Stimulated activated CD4-positive, alpha-beta T cell treated with anti-CD3 and anti-CD28 coated beads, TNF-alpha, amount 100 ng/mL, for 24 hours (primary cell): ENCODE measurements at places on chromosomes 16 and 17.

GRCh38 chr16:81642107-81642436, 137.0 kb upstream of the PLCG2 start:
- no peak for DNase-seq

DNA sequence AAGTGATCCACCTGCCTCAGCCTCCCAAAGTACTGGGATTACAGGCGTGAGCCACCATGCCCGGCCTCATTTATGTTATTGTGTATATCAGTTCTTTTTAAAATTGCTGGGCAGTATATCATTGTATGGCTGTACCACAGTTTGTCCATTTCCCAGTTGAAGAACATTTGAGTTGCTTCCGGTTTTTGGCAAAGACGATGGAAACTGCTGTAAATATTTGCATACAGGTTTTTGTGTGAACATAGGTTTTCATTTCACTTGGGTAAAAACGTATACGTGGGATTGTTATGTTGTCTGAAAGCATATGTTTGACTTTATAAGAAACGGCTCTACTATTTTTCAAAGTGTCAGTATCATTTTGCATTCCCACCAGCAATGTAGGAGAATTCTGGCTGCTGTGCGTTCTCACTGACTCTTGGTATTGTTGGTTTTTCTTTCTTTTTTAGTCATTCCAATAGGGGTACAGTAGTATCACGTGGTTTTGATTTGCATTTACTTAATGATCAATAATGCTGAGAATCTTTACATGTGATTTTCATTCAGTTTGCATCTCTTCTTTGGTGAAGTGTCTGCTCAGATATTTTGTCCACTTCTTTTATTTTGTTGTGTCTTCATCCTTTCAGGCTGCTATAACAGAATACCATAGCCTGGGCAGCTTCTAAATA, 63.2 kb upstream of the GOT2 start:
- no peak for DNase-seq

GRCh38 chr17:34321964-34322363, 2.7 kb downstream of the CCL8 start:
- no peak for DNase-seq

DNA sequence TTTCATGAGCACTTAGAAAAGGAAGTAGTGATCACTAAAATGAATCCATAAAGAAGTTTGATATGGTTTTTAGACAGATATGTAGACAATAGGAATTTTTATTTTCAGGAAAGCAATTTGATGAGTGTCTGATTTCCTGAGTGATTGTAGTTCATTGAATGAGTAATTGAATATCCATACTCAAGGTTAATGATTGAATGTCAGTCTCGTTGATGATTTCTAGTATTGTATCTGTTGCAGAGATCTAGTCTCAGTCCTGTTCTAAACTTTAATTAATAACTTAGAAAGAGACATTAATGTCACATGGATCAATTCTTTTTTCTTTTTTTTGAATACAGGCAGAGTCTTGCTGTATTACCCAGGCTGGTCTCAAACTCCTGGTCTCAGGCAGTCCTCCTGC, 78.3 kb downstream of the NLK start:
- no peak for DNase-seq

DNA sequence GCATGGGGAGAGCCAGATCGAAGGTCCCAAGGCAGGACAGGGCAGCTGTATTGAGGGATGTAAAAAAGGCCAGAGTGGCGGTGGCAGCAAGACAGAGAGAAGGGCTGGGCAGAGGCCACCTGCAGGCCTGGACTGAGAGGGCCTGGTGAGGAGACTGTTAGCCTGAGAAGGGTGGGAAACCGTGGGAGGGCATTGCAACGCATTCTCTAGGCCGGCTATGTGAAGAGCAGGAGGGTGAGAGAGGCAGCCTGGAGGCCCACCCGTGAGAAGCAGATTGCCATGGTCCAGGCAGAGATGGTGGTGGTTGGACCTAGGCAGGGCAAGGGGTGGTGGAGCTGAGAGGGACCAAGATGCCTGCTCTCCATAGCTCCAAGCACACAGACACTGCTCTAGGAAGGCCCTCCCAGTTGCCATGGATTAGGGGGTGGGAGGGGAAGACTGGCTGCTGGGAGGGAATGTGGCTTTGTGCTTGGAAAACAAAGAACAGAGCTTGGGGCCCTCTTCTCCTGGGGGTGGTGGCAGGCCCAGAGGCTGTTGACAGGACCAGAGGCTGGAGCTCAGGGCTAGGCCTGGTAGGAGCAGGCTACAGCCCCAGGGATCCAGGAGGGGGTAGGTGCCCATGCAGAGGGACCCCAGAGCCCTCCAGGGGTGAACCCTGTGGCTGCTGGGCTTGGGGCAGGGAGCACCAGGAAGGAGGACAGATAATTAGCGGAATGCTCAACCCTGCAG, 12.4 kb upstream of the TCAP start:
- no peak for DNase-seq

DNA sequence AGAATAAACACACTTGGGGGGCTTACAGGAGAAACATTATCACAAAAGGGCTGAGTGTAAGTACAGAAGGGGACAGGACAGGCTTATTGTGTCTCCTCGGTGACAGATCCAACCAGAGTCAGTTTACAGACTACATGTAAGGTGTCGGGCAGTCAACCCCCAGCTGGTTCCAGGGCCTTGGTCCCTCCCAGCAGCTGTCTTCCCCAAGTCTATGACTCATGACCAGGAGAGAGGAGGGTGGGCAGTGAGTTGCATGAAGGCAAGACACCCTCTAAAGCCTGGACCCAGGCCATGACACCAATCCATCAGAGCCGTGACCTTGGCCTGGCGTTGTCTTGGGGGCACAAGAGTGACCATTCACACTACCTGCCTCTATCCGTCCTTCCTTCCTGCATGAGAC, 276.2 kb upstream of the CCL2 start:
- no peak for DNase-seq

DNA sequence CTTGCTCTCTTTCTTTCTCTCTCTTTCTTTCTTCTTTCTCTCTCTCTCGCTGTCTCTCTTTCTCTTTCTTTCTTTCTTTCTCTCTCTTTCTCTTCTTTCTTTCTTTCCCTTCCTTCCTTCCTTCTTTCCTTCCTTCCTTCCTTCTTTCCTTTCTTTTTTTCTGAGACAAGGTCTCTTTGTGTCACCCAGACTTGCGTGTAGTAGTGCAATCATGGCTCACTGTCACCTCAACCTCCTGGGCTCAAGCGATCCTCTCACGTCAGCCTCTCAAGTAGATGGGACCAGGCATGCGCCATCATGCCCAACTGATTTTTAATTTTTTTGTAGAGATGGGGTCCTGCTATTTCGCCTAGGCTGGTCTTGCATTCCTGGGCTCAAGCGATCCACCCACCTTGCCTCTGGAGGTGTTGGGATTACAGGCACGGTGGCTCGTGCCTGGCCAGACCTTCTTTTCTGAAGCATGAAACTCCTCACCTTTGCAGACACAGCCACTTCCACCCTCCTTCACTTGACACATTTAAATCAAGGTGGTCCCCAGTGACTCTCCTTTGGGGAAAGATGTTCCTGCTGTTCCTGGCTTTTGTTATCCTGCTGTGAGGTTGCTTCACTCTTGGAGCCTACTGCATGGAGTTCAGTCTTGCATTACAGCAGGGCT, 26.8 kb upstream of the NKD1 start:
- DNase-seq = no peak
